ENCODE measurements at places on chromosomes 5 and 9. TPM values are rescaled to one million over a fixed set of nuclear protein-coding genes. Genes with fewer than 3 reads are reported as not detected.

The TYRP1 gene
- total RNA-seq: not detected

The GALNT12 gene
- 2.0 TPM for total RNA-seq

The LMX1B gene
- total RNA-seq: not detected

The OR1J2 gene
- total RNA-seq: not detected

The ODF2 gene
- total RNA-seq: 54.5 TPM

GRCh38 chr5:163473635-163474243 is 13.3 kb downstream of the HMMR start:
- peaks cover 83% of the 10 kb centered on the region for H3K36me3 ChIP-seq
- no peak overlapping the region for H3K27ac ChIP-seq
- no peaks in the 10 kb centered on the region for H3K27me3 ChIP-seq
- H3K4me3 ChIP-seq: no peak overlapping the region
- peaks cover 12% of the 10 kb centered on the region for H3K4me1 ChIP-seq

GRCh38 chr9:136206602-136207275 is 1.8 kb upstream of the LHX3 start:
- H3K36me3 ChIP-seq: peaks cover 2% of the 10 kb centered on the region
- no peaks in the 10 kb centered on the region for H3K4me1 ChIP-seq
- DNase-seq: no peak
- H3K27ac ChIP-seq: no peak overlapping the region

DNA sequence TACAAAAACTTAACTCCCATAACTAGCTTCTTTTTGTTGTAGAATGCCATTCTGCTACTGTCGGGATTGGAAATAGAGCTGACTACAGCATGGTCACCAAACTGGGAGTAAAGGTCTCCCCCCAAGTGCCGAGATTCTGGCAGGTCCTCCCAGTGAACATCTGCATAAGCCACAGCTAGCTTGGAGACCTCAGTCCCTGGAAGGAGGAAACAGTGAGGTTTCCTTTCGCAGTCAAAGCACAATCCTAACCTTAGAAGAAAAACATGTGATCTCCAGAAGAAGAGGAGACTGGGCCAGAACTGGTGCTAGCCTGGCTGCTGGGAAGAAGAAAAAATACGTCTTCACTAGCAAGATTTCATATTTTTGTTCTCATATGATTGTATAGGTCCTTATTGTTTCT is 127.4 kb downstream of the SCAMP1 start:
- no peak for DNase-seq
- no peak overlapping the region for H3K4me3 ChIP-seq
- no peaks in the 10 kb centered on the region for H3K27me3 ChIP-seq

DNA sequence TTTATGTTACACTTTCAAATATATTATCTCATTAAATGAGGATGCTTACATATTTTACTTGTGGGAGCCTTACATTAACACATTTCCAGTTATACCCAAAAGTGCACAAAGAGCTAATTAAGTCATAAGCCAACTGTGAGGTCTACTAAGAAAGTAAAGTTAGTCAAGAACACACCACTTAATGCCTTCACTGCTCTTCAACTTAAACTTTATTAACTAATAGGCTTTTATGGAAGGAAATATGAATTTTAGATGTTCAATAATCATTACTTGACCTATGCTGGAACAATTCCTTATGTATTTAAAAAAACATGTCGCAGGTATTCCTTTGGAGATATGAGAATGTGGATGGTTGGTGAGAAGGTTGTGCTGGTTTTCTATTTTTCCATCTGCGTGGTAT is 3.4 kb downstream of the ST8SIA4 start:
- peak overlapping the region; percentile 99 for H3K27ac ChIP-seq
- peak overlapping the region; percentile 97 for H3K4me3 ChIP-seq
- no peaks in the 10 kb centered on the region for H3K27me3 ChIP-seq

GRCh38 chr5:68041293-68041692 is 174.3 kb upstream of the PIK3R1 start:
- no peak for DNase-seq
- no peak overlapping the region for H3K4me3 ChIP-seq
- no peak overlapping the region for H3K27ac ChIP-seq
- H3K4me1 ChIP-seq: no peaks in the 10 kb centered on the region
- no peaks in the 10 kb centered on the region for H3K27me3 ChIP-seq

GRCh38 chr5:114450437-114450836 is 88.6 kb downstream of the KCNN2 start:
- no peak for DNase-seq
- H3K27ac ChIP-seq: no peak overlapping the region
- no peaks in the 10 kb centered on the region for H3K4me1 ChIP-seq
- peaks cover 2% of the 10 kb centered on the region for H3K27me3 ChIP-seq
- H3K36me3 ChIP-seq: no peaks in the 10 kb centered on the region
- no peak overlapping the region for H3K4me3 ChIP-seq

DNA sequence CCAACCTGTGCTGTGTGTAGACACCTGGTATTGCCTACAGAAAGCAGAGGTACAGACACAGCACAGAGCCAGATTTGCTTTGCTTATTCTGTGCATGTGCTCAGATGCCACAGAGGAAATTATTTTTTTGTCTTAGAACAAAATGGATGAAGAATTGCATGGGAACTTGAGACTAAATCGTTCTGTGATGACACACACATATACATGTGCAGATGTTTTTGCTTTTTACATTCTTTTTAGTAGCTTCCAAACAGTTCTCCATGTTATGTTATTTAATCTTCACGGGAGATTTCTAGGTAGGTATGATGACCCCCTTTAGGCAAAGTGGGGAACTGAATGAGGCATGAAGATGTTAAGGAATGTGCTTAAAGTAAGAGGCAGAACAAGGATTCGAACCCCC is 221.5 kb upstream of the PANK3 start:
- no peak for DNase-seq
- no peaks in the 10 kb centered on the region for H3K36me3 ChIP-seq
- peaks cover 6% of the 10 kb centered on the region for H3K27me3 ChIP-seq
- H3K4me1 ChIP-seq: peaks cover 13% of the 10 kb centered on the region
- H3K4me3 ChIP-seq: no peak overlapping the region
- no peak overlapping the region for H3K27ac ChIP-seq

- peaks cover 24% of the 10 kb centered on the region for H3K36me3 ChIP-seq
- no peak for DNase-seq
- H3K4me3 ChIP-seq: no peak overlapping the region
- no peaks in the 10 kb centered on the region for H3K27me3 ChIP-seq
These were observed 73.3 kb downstream of the GOLPH3 start for GRCh38 chr5:32100691-32101302.

GRCh38 chr9:119795395-119795794 is 426.2 kb upstream of the BRINP1 start:
- no peaks in the 10 kb centered on the region for H3K36me3 ChIP-seq
- no peaks in the 10 kb centered on the region for H3K4me1 ChIP-seq
- no peak overlapping the region for H3K27ac ChIP-seq
- no peak for DNase-seq
- no peaks in the 10 kb centered on the region for H3K27me3 ChIP-seq
- no peak overlapping the region for H3K4me3 ChIP-seq

DNA sequence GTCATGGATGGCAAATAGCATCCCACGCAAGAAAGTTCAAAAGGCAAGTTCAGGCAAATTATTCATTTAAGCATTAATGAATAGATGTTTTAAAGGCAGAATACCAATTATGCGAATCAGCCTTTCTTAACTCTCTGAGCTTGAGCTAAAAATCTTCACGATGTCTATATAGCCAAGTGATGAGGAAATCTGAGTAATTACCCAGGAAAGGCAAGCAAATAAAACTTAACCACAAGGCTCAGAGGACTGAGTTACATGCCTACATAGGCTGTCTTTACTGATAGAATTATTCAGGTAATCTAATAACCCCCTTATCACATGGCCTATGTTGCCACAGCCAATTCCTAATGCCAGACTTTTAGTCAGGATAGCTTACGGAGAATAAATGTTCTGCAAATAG is 120.8 kb upstream of the MTAP start:
- H3K27me3 ChIP-seq: peaks cover 6% of the 10 kb centered on the region
- DNase-seq: no peak

GRCh38 chr9:36833954-36834353 is 200.1 kb downstream of the PAX5 start:
- H3K4me1 ChIP-seq: no peaks in the 10 kb centered on the region
- no peak overlapping the region for H3K27ac ChIP-seq
- peaks cover 10% of the 10 kb centered on the region for H3K27me3 ChIP-seq
- no peak overlapping the region for H3K4me3 ChIP-seq

- H3K27me3 ChIP-seq: no peaks in the 10 kb centered on the region
- H3K27ac ChIP-seq: no peak overlapping the region
- peaks cover 31% of the 10 kb centered on the region for H3K36me3 ChIP-seq
These were observed 11.8 kb upstream of the ZDHHC11 start for GRCh38 chr5:862367-863243.

GRCh38 chr5:44645502-44645901 is 163.2 kb upstream of the MRPS30 start:
- no peaks in the 10 kb centered on the region for H3K36me3 ChIP-seq
- H3K27ac ChIP-seq: no peak overlapping the region
- no peak overlapping the region for H3K4me3 ChIP-seq
- DNase-seq: no peak
- no peaks in the 10 kb centered on the region for H3K4me1 ChIP-seq

GRCh38 chr9:89889865-89890264 is 285.1 kb downstream of the GADD45G start:
- no peak overlapping the region for H3K27ac ChIP-seq
- no peak overlapping the region for H3K4me3 ChIP-seq
- H3K36me3 ChIP-seq: no peaks in the 10 kb centered on the region
- DNase-seq: no peak

DNA sequence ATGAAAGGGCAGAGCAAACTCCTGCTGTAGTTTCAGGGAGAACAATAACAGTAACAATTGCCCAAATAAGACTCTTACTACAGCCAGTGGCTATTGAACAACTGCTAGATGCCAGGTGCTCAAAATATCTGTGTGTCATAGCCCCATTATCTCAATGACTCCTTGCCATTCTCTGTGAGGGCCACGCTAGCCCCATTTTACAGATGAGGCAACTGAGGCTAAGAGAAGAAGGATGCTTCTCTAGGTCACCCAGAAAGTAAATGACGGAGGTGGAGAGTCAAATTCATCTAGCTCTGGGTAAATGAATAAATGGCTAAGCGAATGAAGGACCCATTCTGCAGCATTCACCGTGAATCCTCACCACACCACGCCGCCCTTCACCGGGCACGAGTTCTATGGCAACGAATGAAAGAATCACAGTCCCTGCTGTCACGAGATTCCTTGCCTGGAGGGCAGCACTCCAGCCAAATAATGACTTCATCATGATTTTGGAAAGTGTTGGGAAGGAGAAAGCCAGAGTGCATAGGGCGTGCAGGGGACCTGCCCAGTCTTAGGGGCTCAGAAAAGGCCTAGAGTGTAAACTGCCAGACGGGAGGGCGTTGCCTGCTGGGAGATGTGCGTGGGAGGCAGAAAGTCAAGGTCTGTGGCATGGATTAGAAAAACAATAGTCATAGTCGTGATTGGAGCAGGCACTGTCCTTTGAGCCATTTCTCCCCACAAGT is 147.2 kb downstream of the C9orf50 start:
- peaks cover 7% of the 10 kb centered on the region for H3K4me1 ChIP-seq
- H3K4me3 ChIP-seq: no peak overlapping the region
- H3K36me3 ChIP-seq: no peaks in the 10 kb centered on the region
- no peak overlapping the region for H3K27ac ChIP-seq

DNA sequence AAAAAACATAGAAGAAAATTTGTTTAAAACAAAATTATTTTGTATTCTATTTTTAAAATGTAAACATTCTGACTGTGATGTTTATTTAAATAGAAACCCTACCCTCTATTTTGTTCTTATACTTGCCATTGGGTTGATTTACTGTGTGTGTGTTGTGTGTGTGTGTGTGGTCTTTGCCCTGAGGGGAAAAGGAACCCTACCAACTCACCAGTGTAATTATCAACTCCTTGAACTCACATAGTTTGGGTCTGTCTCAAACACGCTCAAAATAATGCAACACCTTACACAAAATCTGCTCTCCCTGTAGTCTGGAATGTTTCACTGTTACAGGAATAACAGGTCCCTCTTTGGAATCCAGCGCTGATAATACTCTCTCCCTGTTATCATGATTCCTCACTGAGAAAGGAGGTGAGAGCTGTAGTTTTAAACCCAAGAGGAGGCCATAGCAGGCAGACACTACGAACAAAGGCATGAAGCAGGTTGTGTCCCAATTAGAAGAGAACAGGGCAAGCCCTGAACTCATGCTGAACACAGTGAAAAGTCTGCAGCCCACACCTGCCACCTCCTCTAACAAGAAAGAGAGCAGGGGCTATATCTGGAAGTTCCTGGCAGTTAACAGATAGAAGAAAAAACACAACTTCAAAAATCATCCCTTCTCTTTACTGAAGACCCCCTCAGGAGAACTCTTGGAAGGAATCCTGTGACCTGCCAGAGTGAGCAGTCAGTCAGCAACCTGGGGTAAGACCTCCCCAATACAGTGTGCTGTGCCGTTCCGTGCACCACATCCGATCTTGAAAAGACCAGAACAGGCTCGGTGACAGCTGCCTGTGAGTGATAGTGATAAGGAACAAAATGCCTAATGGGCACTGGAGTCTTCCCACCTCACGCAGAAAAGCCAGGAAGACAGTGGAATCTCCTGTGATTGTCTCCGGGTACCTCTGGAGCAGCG is 608.1 kb upstream of the ADAMTS16 start:
- no peak for DNase-seq
- H3K36me3 ChIP-seq: no peaks in the 10 kb centered on the region
- H3K4me3 ChIP-seq: no peak overlapping the region
- no peak overlapping the region for H3K27ac ChIP-seq
- no peaks in the 10 kb centered on the region for H3K4me1 ChIP-seq
